ENCODE measurements at places on chromosomes 12 and 14.

GRCh38 chr12:8050600-8051250 is 15.4 kb downstream of the C3AR1 start:
- no peak for DNase-seq

DNA sequence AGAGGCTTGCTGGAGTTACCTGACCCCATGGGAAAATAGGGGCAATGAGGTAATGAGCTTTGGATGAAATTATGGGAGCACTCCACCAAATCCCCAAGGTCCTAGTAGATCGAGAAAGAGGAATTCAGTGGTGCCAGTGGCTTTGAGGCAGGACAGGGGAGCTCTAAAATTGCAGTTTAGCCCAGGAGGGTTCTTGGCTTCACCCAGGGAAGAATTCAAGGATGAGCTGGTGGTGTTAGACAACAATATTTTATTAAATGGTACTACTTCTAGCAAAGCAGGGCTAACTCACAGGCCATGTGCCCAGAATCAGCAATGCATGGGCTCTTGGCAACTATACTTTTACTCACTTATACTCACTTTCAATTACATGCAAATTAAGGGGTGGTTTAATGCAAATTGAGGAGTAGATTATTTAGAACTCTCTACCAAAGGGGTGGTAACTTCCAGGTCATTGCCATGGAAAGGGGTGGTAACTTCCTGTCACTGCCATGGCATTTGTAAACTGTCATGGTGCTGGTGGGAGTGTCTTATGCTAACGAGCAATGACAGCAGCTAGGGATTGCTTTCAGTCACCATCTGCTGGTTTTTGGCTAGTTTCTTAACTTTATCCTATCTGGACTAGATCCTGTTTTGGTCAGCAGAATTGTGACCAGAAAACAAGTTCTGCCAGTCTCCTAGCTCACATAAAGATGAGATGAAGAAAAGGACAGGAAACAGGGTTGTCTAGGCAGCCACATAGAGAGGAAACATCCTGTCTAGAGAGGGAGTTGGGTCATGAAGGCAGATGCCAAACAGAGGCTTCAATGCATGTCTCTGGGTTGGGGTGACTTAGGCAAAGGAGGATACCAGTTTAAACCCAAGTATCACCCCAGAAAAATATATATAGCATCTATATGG is 64.7 kb downstream of the ZNF641 start:
- DNase-seq: no peak

DNA sequence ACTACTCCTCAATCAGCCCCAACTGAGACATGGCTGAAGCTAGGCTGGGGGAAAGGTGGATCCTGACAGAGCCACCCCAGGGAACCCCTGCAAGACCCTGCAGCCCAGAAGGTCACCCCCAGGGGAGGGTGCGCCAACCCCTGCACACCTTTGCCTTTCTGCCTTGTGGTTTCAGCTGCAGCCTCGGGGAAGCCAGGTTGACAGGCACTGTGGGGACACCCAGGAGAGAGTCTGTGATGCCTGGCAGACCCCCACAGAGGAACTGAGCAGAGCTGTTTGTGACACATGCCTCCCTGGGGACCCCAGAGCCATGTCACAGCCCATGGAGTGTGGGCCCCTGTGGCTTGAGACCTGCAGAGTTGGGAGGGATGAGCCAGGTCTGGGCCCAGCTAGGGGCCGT is 11.8 kb upstream of the HHIPL1 start:
- DNase-seq: no peak

GRCh38 chr12:90630006-90630405 is 325.0 kb downstream of the CCER1 start:
- no peak for DNase-seq

DNA sequence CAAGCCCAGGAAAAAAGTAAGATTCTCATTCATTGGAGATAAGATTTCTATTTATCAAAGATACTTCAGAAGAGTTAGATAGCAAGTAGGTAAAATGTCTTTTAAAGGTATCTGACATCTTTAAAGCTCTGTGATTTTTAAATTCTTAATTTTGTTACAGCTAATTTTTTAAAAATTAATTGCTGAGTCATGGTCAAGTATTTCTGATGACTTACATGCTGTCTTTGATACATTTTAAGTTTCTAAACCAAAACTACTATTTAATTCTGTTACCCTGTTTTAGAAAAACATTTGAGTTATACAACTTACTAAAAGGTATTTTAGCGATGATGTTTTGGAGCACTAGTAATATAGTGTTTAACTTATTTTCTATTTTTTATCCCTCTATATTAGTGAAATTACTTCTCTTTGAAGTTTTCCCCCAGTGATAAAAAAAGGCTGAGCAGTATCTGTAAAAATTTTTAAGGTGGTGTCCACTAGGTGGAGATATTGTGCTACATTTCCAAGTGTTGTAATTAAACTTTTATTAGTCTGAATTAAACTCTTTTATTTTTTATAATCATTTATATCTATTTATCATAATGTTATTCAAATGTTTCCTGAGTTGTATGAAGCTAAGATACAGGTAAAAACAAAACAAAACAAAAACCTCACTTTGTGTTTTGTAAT is 11.5 kb downstream of the ALG10 start:
- no peak for DNase-seq

DNA sequence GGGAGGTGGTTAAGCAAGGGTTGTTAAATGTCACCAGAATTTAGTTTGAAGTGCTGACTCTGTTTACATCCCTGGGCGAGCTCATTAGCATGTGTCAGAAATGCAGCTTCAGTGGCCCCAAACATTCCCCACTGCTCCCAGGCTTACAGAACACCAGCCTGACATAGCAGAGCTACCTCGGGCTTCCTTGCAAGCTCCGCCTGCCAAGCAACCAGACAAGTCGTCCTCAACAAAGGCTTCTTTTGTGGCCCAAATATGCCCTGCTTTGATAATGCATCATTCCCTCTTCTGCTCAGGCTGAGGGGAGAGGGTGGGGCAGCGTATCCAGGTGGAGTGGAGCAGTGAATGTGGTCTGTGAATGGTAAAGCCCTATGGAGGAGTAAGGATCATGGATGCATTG is 28.0 kb downstream of the ERH start:
- no peak for DNase-seq

DNA sequence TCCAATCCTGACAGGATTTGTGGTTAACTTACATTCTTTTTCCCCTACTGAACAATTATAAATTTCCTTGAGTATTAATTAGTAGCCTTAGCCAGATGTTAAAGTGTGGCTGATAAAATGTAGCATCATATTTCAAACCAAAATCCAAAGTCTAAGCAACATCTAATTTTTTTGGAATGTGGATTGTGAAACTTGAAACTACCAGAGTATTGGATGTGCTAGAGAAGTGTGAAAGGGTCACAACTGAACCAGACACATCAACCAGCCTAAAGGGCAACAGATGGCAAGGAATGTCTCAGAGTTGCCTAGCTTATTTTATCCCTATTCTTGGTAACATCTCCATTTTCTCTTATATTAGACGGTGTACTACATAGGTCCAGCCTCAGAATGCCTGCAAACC is 153.1 kb upstream of the DCN start:
- DNase-seq: no peak

GRCh38 chr14:103385929-103386712 is 906 bp downstream of the MARK3 start:
- peak; percentile 50 for DNase-seq

All from transverse colon (tissue), 4 donors.